Stimulated activated CD8-positive, alpha-beta memory T cell treated with anti-CD3 and anti-CD28 coated beads, Interleukin-4, amount 100 ng/mL, for 1 hour (primary cell): ENCODE measurements at places on chromosomes 5 and 9.

- DNase-seq: no peak
Measured at GRCh38 chr9:75488719-75489110, 400.4 kb downstream of the OSTF1 start.

DNA sequence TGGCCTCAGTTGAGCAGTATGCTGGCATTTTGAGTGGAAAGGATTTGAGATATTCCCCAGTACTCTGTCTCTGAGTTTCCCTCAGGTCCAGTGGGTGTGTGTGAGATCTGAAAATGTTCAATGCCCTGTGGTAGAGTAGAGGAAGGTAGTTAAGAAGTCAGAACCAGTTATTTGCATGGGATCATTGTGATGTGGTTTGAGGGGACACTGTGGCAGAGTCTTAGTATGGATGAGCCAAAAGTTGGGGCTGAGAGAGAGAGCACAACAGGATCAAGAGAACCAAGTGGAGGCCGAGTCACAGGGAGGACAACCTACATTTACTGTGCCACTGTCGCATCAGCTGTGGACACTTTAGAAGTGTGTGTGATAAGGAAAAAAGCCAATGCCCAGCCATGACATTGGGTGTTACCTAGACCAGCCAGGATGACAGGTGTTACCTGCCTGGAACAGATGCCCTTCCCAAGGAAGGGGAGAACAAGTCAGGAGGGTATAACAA lies 128.9 kb upstream of the IL12B start:
- DNase-seq: no peak

- DNase-seq: no peak
Measured at GRCh38 chr9:34591917-34592866, 2.7 kb upstream of the CNTFR start.

GRCh38 chr9:89430995-89431394 lies 66.9 kb downstream of the SEMA4D start:
- no peak for DNase-seq

GRCh38 chr5:73974871-73975360 lies 348.9 kb downstream of the ARHGEF28 start:
- no peak for DNase-seq

DNA sequence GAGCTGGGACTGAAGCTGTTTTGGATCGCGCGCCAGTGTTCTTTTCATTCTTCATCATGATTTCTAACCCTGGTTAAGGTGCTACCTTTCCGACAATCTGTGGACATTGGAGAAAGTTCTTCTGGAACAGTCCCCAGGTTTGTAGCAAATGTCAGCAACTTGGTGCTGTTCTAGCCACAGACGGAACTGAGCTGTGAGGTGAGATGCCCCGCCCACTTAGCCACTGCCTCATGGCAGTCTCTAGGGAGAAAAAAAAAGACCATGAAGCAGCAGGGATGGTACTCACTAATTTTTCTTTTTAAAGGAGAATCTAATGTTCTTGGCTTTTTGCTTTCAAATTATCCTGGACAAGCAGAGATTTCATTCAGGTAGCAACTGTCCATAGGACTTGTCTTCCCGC lies 72.1 kb upstream of the STK32A start:
- no peak for DNase-seq

DNA sequence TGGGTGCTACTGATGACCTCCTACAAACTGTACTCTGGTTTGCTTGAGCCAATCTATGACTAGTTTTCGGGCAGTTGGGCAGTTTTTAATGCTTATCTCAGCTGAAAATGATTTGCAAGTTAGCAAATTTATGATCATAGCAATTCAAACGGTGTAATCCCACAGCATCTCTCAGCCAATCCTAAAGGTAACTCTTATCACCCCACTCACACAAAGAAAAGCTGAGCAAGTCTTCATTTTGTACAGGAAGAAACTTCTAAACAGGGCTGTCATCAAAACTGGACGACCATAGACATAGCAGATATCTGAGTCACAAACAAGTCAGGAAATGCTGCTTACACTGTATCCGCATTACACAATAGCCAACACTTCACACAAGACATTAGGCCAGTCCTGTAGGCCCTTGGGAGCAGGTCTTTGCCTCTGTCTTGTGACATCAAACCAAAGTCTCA lies 2.6 kb upstream of the ENC1 start:
- no peak for DNase-seq

DNA sequence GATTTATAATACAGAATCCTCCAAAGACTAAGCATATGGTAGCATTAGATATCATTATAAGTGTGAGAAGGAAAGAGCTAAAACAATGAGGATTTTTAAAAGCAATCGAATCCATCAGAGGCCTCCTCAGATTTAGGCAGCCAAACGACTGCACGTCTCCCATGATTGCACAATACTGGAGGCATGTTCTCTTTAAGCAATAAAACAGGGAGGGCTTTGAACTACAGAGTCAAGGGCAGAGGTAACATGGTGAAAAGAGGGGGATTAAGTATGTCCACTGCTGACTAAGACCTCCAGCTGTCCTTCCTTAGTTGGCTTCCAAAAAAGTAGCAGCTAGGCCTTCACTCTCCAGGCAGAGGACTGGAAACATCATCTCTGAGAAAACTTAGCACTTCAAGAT lies 298.7 kb upstream of the RGMB start:
- DNase-seq: no peak

- no peak for DNase-seq
Measured at GRCh38 chr9:6708732-6709131, 49.0 kb upstream of the KDM4C start.

DNA sequence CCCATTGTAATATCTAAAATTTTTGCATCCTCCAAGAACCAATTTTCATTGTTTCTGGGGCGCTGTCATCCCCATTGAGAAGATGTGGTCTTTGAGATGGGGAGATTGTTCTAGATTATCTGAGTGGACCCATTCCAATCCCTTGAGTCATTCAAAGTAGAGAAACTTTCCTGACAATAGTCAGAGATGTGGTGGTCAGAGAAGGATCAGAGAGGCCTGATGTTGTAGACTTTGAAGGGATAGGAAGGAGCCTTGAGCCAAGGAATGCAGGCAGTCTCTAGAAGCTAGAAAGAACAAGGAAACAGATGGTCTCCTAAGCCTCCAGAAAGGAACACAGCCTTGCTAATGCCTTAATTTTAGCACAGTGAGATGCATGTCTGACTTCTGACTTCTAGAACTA lies 80.4 kb downstream of the TEK start:
- DNase-seq: no peak

DNA sequence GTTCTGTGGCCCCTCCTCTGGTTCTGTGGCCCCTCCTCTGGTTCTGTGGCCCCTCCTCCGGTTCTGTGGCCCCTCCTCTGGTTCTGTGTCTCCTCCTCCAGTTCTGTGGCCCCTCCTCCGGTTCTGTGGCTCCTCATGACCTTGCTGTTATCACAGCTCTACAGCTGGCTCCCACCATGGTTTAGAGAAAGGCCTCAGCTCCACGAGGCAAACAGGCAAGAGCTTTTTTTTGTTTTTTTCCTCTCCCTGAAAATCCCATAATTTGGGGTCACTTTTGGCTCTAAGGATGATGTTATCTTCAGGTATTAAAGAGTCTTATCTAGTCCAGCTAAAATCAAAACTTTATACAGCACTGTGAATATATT lies 31.8 kb downstream of the C5orf15 start:
- no peak for DNase-seq

- DNase-seq: no peak
Measured at GRCh38 chr9:95793924-95794828, 81.3 kb upstream of the ERCC6L2 start.

DNA sequence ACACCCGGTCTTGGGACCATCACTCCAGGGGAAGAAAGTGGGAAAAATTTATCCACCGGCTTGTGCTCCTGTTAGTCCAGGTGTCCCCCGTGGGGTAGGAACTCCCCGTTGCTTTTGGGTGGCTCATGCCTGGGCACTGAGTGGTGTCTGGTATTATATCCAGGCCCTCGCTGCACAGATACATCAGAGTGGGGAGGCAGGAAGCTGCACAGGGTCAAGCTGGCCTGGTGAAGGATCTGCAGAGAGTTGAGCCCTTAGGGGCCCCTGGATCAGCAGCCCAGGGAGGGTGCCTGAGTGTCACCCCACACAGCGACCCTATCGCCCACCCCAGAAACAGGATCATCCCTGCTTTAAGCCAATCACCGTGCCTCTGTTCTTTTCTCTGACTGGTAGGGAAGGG lies 24.4 kb upstream of the COL5A1 start:
- no peak for DNase-seq

DNA sequence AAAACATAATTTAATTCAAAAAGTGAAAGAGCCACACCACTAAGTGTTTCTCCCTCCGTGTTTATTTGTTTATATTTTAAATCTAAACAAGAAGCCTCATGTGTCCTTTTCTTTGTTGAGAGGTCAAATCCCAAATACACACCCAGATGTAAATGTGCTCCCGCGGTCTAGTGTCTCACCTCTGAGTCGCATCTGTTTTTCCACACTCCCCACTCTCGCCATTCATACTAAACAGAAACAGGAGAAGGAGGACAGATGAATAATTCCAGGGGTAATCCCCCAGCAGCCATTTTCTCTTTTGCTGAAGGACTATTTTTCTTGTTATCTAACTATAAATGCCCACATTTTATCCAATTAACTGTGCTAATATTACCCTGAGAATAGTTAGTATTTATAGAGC lies 361.6 kb upstream of the RIOK2 start:
- DNase-seq: no peak

DNA sequence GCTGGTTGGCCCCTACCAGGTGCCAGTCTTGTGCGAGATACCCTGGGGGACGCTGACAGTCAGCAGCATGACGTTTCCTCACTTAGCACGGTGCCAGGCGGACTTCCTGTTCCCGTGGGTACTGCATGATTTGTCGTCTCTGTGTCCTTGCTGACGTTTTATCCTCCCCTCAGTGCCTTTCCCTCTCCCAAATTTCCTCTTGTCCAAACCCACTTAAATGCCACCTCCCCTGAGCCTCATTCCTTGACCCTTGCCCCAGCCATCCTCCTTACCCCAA lies 60.6 kb upstream of the SAP30L start:
- no peak for DNase-seq

GRCh38 chr5:159550951-159551350 lies 220.7 kb upstream of the IL12B start:
- DNase-seq: no peak

DNA sequence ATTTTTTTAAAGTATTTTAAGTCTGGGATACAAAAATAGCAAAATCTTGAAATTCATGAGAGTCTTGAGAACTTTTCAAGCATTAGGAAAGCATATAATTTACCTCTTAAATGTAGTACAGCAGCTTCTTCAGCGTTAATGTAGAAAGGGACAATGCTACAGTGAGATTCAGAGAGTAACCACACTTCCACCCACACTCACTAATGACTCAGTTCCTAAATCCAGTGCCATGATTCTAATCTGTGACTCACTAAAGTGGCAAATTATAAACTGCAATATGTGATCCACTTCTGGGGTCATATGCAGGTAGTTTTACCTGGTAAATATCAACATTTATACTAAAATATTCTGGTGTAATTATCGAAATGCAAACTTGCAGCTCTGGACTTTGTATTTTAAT lies 434.5 kb upstream of the TUSC1 start:
- DNase-seq: no peak

- DNase-seq: peak; percentile 24
Measured at GRCh38 chr5:160438316-160439204, 16.9 kb downstream of the PTTG1 start.

- DNase-seq: no peak
Measured at GRCh38 chr5:143134900-143135299, 268.6 kb downstream of the NR3C1 start.

DNA sequence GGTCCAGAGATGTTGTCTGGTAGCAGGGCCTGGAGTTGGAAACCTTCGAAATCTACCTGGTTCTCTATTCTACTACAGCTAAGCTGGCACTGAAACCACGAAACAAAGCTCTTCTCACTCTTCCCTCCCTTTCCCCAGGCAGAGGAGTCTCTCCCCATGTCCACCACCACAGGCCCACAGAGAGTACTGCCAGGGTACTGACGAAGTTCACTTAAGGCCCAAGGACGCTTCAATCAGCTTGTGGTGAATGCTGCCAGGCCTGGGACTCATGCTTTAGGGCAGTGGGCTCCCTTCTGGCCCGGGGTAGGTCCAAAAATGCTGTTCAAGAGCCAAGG lies 17.3 kb upstream of the CCNB1 start:
- DNase-seq: no peak

DNA sequence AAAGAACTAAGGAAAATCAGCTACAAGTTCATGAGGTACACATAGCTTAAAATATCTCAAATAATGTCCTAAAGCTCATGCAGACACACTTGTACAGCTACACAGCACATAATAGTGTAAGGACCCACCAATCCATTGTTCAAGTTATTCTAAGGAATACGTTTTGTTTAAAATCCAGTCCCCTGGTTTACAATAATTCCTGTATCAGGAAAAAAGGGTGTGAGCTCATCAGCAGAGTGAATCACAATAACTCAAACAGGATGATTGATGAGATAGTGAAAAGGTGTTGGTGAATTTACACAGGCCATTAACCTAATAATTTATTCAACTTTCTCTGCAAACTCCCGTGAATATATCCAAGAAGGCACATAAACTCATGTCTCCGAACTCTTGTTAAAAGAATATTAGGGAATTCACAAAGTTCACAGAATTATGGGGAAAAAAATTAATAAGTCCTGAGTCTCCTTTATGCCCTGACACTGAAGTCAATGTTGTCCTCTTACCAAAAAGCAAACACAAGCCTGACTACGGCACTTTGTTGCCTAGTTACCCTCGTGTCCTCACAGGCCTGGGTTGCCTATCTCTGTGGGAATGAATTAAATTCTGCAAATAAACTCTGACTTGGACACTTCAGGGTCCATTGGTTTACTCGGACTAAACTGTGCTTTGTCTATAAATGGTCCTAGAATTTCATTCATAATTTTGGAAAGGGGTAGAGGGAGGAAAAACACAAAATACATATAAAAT lies 142.8 kb upstream of the PDE4D start:
- DNase-seq: no peak

DNA sequence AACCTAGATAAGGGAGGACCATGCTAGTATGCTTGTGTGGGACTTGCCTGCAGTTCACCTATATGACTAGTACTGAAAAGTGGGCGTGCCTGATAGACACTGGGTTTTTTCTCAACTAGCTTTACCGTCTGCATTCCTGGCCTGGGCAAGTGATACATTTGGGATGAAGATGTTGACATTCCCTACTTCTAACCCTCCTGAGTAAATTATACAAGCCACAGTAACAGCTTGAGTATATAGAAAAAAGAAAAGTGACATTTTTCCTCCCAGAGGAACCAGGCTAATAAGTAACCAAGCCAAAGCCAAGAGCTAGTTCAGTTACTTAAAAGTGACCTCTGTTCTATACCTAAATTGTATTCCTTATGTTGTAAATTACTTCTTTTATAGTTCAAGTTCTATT lies 153.8 kb upstream of the CYLC2 start:
- no peak for DNase-seq

- DNase-seq: no peak
Measured at GRCh38 chr9:34185778-34186551, 7.1 kb downstream of the UBAP1 start.
